ENCODE measurements at places on chromosomes 1 and 21. TPM values are rescaled to one million over a fixed set of nuclear protein-coding genes. Genes with fewer than 3 reads are reported as not detected.
A peak's percentile ranks its signal among the peaks of the same experiment; 100 is the strongest.

AKR7A3 gene
- not detected for total RNA-seq

- H3K36me3 ChIP-seq: no peaks in the 10 kb centered on the region
- H3K4me3 ChIP-seq: no peak overlapping the region
- DNase-seq: no peak
- H3K27ac ChIP-seq: no peak overlapping the region
- H3K4me1 ChIP-seq: no peaks in the 10 kb centered on the region
These were observed 82.7 kb upstream of the KCTD3 start for GRCh38 chr1:215484171-215484939.

DCDC2B gene
- total RNA-seq: not detected

TMCO4 gene
- 9.5 TPM for total RNA-seq

- no peaks in the 10 kb centered on the region for H3K4me1 ChIP-seq
- no peak for DNase-seq
- H3K4me3 ChIP-seq: peak overlapping the region; percentile 64
- H3K36me3 ChIP-seq: no peaks in the 10 kb centered on the region
These were observed 3.5 kb downstream of the RYR2 start for GRCh38 chr1:237045278-237046016.

DNA sequence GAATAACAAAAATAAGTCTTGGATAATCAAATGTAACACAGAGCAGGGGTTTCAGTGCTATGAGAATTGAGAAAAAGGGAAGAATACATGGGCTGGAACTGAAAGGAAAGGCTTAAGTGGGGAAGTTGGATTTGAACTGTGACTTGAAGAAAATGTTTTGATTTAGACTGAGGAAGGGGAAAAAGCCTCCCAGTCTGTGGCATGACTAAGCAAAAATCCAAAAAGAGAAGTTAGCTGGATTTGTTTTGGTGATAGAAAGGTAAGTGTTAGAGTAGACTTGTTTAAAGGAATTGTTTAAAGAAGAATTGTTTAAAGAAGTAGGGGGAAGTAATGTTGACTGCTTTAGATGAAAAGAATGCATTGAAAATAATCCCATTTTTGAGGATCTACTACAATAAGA is 46.0 kb downstream of the KCNK2 start:
- H3K4me1 ChIP-seq: no peaks in the 10 kb centered on the region
- no peaks in the 10 kb centered on the region for H3K27me3 ChIP-seq
- no peak for DNase-seq
- H3K4me3 ChIP-seq: no peak overlapping the region
- no peaks in the 10 kb centered on the region for H3K36me3 ChIP-seq
- H3K27ac ChIP-seq: no peak overlapping the region

TBX19 gene
- total RNA-seq: 0.37 TPM

SMAP2 gene
- total RNA-seq: 29.8 TPM

SPRR2A gene
- not detected for total RNA-seq

ILF2 gene
- total RNA-seq: 66.2 TPM

DNA sequence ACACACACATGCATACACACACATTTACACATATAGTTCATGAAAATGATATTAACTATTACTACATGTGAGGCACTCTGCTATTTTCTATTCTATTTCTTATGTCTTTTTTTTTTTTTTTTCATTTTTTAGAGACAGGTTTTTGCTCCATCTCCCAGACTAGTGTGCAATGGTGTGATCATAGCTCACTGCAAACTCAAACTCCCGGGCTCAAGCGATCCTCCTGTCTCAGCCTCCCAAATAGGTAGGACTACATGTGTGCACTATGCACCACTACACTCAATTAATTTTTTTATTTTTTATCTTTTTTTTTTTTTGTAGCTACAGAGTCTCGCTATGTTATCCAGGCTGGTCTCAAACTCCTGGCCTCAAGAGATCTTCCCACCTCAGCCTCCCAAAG is 48.8 kb upstream of the RAB4A start:
- peaks cover 6% of the 10 kb centered on the region for H3K4me1 ChIP-seq
- no peaks in the 10 kb centered on the region for H3K27me3 ChIP-seq
- DNase-seq: no peak
- H3K27ac ChIP-seq: no peak overlapping the region
- H3K36me3 ChIP-seq: no peaks in the 10 kb centered on the region

GRCh38 chr1:180026556-180026955 is 71.9 kb downstream of the CEP350 start:
- peaks cover 52% of the 10 kb centered on the region for H3K36me3 ChIP-seq
- H3K4me3 ChIP-seq: no peak overlapping the region
- no peak for DNase-seq
- H3K4me1 ChIP-seq: no peaks in the 10 kb centered on the region
- no peaks in the 10 kb centered on the region for H3K27me3 ChIP-seq

TSPAN2 gene
- total RNA-seq: 11.2 TPM

DNA sequence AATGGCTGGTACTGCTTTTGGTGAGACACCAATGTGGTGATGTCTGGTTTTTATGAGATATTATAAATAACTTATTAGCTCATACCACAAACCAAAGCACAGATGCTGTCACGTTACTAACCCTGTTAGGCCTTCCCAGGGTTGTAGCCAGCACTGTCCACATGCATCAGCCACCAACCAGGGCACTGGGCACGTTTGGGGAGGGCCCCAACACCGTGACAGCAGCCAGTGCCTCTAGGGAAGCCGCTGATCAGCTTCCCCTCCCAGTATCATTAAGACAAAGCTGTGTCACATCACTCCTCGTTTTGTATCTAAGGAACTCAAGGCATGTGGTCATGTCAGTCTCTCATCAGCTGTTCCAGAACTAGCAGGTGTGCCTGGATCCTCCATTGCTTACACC is 13.9 kb downstream of the URB1 start:
- H3K4me1 ChIP-seq: peaks cover 10% of the 10 kb centered on the region
- H3K36me3 ChIP-seq: peaks cover 67% of the 10 kb centered on the region
- H3K27me3 ChIP-seq: no peaks in the 10 kb centered on the region

DNA sequence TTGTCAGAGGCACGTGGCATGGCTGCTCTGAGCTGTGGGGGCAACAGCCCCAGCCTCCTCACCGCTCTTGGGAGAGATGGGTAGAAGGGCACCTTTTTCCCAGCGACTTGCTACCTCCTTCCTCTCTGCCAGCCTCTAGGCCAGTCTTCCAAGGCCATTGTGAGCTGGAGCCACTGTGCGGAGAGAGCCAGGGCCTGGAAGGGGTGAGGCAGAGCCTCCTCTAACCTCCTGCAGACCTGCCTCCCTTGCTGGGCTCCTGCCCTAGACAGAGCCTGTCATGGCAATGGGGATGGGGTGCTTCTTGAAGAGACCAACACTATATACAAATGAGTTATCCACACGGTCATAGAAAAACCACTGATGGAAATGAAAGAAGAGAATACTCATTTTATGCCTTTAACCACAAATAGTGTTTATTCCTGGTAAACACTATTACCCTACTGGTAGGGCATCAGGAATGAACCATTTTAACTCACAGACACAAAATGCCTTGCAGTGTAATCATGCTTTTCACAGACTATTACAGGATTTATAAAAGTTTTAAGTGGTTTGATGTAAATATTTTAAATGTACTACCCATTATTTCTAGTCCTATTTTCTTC is 5.0 kb upstream of the IGFN1 start:
- peaks cover 11% of the 10 kb centered on the region for H3K27me3 ChIP-seq
- H3K27ac ChIP-seq: no peak overlapping the region
- H3K4me1 ChIP-seq: no peaks in the 10 kb centered on the region
- no peaks in the 10 kb centered on the region for H3K36me3 ChIP-seq
- H3K4me3 ChIP-seq: no peak overlapping the region

KHDRBS1 gene
- total RNA-seq: 64.6 TPM

PLXNA2 gene
- 18.7 TPM for total RNA-seq

KCNJ10 gene
- not detected for total RNA-seq

DNA sequence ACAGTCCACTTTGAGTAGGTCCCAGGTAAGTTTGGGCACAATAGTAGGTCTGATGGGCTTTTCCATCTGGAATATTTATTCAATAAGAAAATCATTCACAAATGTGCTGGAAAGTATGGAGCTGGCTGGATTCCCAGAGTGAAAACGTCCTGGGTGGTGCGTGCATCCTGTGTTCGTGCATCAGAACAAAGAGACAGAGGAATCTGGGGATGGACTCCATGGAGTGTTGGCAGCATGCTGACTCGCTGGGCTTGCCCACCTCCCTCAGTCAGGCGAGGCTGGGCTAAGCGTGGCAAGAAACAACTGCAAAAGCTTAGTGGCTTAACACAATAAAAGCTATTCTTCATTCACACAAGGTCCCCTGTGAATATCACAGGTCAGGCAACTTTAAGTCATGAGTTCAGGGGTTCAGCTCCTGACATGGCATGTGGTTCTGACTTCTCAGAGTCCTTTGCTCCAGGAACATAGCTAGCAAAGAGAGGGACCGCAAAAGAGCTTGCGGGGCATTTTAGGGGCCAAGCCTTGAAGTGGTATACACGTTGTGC is 151.6 kb upstream of the ZNF644 start:
- H3K27ac ChIP-seq: no peak overlapping the region
- no peaks in the 10 kb centered on the region for H3K36me3 ChIP-seq
- no peak overlapping the region for H3K4me3 ChIP-seq
- peaks cover 13% of the 10 kb centered on the region for H3K4me1 ChIP-seq
- no peak for DNase-seq

Data from heart right ventricle (tissue), 16 donors.